ENCODE measurements at places on chromosomes 2 and 18.

- no peak for DNase-seq
Observed at GRCh38 chr2:3827673-3828575, 124.5 kb downstream of the DCDC2C start.

DNA sequence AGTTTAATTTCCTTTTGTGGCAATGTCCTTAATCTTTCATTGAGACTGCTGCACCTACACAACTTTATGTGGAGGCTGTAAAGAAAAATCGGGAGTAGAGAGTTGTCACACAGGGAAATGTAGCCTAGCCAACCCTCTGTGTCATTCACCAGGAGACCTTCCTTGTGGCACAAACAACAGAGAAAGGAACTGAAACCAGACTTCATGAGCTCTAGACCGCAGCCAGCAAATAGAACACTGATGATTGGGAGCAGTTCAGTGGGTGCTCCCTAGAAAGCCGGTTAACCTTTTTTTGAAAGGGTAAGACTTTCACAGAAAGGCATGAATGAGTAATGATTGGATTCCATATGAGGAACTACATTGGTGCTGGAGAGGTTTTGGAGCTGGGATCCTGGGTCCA is 1752.4 kb upstream of the CELF4 start:
- DNase-seq = no peak

GRCh38 chr2:14401873-14402272 is 230.6 kb upstream of the LRATD1 start:
- DNase-seq = no peak

DNA sequence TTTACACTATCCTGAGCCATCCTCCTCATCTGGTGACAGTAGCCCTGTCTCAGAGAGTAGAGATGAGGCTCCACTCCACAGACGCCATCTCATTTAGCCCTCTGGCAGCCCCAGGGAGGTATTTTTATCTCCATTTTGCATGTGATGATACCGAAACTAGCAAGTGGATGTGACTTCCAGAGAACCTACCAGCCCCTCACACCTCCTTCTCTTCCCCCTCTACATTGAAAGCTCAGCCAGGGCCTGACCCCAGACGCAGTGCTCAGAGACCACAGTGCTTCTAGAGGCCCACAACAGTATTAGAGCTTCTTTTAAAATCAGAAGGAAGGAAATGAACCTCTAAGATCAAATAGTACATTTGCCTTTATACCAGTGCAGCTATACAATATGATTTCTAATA is 8.3 kb downstream of the GYPC start:
- DNase-seq = no peak

DNA sequence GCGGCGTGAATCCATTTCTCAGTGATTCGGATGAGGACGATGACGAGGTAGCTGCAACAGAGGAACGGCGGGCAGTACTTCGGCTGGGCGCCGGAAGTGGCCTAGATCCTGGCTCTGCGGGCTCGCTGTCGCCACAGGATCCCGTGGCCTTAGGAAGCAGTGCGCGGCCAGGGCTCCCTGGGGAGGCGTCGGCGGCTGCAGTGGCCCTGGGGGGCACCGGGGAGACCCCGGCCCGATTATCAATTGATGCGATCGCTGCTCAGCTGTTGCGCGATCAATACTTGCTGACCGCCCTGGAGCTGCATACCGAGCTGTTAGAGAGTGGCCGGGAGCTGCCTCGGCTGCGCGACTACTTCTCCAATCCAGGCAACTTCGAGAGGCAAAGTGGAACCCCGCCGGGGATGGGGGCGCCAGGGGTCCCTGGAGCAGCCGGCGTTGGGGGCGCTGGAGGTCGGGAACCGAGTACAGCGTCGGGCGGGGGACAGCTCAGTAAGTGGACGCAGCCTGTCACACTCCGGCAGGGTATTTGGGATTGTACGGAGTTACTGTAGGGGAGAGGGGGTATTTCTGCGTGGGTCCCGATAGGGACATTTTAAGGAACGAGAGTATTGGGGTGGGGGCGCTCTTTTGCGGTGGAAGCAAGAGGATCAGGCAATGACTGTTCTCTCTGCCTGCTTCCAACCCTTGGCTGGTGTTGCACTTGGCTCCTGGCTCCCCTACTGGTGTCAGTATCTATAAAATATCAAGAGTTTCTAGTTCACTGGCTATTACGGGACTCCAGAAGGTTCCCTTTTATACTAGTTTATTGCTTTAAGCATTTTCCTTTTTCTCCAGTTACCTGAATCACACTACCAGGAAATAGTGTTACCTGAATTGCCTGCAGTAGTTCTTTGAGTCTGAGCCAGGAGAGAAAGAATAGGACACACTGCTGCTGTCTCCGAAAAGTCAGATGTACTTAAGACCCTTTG is 772 bp downstream of the RELCH start:
- no peak for DNase-seq

- DNase-seq = no peak
Observed at GRCh38 chr2:149924549-149925213, 337.1 kb upstream of the MMADHC start.

GRCh38 chr2:102065675-102066252 is 74.0 kb downstream of the IL1R2 start:
- no peak for DNase-seq

GRCh38 chr2:205524656-205525055 is 157.6 kb upstream of the NRP2 start:
- no peak for DNase-seq

GRCh38 chr2:129015397-129016285 is 697.0 kb upstream of the HS6ST1 start:
- no peak for DNase-seq

- DNase-seq = no peak
Observed at GRCh38 chr2:55879976-55880375, 43.6 kb downstream of the EFEMP1 start.

GRCh38 chr18:44537526-44537925 is 143.2 kb upstream of the SETBP1 start:
- no peak for DNase-seq

- DNase-seq = no peak
Observed at GRCh38 chr2:141957321-141957720, 173.5 kb downstream of the LRP1B start.

DNA sequence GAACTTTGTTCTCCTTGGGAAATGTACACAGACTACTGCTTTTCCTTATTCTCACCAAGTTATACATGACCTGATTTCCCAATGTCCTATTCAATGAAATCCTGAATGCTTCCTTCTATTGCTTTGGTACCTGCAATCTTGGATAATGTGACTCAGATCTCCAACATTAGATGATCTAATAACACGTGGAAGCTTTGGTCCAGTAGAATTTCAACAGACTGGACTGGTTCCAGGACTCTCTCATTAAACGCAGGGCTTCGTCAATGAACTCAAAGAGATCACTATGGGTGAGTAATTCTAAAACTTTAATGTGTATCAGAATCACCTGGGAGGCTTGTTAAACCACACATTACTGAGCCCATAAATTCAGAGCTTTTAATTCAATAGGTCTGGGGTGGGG is 413.6 kb upstream of the KCNH7 start:
- no peak for DNase-seq

Measured in stimulated activated CD8-positive, alpha-beta memory T cell treated with anti-CD3 and anti-CD28 coated beads, Interleukin-15, amount 100 ng/mL, for 24 hours (primary cell).